ENCODE measurements at places on chromosomes 11 and 22.

- peak; percentile 54 for DNase-seq
Observed at GRCh38 chr22:28442264-28442710, 237.4 kb downstream of the TTC28 start.

GRCh38 chr22:23067691-23068090 is 2.6 kb upstream of the GNAZ start:
- DNase-seq = no peak

DNA sequence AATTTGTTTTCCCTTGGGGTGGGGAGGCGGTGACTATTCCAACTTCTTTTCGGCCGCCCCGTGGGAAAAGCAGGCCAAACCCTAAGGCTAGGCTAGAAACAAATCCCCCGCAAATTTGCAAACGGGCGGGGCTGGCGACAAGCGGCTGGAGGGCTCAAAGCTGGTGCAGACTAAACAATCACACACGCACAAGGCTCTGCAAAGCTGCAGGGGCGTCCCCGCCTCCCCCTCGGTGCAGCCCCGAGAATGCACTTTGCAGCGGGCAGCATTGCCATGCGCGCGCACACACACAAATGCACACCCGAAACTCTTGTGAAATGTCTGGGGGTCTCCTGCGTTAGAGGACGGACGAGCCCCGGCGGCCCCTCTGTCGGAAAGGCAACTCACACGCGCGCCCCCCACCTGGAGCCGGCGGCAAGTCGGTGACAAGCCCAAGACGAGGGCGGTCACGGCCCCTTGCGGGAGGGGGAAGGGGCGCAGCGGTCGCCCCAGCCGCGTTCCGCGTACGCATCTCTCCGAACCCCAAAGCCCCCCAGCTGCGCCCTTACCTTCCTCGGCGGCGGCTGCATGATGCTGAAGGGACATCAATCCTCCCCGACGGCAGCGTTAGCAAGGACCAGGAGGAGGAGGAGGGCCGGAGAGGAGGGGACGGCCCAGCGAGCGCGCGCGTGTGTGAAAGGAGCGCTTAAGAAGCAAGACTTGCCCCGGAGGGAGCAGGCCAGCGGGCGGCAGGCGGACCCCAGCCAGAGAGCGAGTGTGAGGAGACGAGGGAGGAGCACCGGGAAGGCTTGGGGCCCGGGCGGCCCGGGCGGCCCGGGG is 600 bp downstream of the FCHSD2 start:
- DNase-seq = peak; percentile 43

DNA sequence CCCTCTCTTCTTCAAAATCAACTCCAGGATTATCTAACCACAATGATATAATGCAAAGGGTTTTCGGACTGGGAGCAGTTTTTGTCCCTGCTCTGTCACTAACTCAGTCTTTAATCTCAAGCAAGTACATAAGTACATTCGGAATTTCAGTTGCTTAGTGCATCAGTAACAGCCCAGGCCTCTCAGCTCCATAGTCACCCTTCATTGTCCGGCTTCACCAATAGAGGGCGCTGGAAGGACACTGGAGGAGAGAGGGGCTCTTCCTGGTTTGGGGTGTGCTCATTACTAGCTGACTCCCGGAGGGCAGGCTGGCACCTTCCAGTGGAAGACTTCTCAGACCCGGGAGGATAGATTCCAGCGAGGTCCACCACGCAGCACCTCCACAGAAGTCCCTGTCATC is 90.4 kb upstream of the PDGFD start:
- DNase-seq = peak; percentile 11

DNA sequence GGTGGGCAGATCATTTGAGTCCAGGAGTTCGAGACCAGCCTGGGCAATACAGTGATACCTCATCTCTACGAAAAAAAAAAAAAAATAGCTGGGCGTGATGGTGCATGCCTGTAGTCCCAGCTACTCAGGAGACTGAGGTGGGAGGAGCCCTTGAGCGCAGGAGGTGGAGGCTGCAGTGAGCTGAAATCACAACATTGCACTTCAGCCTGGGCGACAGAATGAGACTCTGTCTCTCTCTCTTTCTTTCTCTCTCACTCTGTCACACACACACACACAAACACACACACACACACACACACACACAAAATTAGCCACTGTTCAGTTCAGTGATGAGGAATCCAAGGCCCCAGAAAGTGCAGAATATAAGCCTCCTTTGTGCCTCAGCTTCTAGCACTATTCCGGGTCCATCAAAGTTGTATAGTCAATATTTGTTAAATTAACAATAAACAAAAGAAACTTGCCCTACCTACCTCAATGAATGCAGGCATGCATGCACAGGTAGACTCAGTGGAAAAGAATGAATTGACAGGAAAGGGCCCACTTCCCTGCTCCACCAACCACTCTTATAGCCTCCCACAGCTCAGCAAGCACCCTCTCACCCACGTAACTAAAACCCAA is 3.9 kb upstream of the SMIM35 start:
- no peak for DNase-seq

DNA sequence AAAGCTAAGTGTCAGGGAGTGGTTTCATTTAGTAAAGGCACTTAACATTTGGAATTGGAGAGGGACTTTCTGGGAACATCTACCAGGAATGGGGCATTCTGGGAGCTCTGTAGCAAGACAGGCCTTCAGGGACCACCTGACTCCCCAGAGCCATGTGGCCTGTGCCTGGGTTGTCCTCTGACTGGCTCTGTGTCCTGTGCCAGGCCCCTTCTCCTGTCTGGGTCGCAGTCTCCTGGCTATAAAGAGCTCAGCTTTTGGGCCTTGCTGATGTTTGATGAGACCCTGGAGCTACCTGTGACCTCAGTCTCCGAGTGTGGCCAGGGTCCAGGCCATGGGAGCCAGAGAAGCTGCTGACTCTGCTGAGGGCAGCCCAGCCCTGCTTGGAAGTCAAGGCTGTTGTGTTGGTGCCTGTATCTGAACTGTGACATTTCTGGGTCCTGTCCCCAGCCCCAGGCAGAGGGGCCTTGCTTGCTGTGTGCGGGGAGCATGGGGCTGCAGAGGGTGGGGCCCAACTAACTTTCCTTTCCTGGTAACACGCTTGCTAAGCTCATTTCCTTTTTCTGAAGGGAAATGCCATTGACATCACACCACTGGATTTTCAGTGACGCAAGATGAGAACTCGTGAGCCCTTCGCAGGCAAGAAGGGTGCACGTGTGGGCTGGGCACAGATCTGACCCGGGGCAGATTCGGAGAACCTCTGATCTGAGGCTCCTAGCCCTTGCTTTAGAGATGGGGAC is 41.3 kb downstream of the LRRC32 start:
- DNase-seq = no peak

GRCh38 chr11:33808228-33808828 is 34.0 kb upstream of the FBXO3 start:
- peak; percentile 95 for DNase-seq

DNA sequence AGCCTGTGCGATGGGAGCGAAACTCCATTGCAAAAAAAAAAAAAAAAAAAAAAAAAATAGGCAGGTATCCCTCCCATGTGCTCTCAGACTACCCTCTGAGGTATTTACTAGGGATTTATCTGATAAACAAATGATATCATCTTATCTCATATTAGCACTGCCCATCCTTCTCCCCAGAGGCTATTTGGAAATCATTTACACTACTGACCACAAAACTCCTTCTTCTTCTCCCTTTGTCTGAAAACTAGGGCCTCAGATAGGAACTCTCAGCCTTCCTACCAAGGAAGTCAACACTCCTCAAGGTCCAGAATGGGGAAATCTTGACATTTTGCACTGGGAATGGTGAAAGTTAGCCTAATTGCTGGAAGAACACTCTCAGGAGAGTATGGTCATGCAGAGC is 46.4 kb downstream of the LARGE2 start:
- no peak for DNase-seq

DNA sequence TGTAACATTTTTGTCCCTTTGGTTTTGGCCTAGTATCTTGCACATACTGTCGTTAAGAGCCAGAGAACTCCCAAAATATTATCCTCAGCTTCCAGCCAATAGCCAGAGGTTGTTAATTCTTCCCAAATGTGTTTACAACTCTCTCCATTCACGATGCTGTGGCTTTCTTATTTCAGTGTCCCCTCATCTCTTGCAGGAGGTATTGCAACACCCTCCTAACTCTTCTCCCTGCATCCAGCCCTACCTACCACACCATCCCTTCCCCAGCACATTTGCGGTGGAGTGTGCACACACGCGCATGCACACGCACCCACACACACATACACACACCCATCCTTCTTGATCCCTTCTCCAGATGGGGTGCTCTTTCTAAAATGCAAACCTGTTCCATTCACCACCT is 75.6 kb upstream of the LMO2 start:
- no peak for DNase-seq

- DNase-seq = no peak
Observed at GRCh38 chr11:114031967-114032320, 27.6 kb upstream of the ZBTB16 start.

GRCh38 chr11:134797411-134798089 is 385.5 kb upstream of the B3GAT1 start:
- no peak for DNase-seq

DNA sequence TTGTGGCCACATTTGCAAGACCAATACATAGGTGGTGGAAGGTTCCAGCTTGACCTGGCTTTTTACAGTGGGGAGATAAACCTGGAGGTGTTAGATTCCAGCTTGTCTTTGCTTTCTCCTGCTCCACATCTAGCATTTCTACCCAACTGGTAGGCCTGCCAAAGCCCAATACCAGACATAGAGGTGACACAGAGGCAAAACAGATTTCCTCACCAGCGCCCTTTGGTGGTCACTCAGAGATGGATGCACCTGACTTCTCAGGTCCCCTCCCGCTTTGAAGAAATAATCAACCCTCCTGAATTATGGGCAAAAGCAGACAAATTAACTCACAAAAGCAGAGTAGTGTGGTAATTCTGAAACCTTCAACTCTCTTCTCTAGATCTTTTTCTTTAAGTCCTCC is 1356.2 kb downstream of the FAM181B start:
- no peak for DNase-seq

GRCh38 chr22:46111645-46112306 is 38.5 kb upstream of the PPARA start:
- DNase-seq = no peak

- DNase-seq = no peak
Observed at GRCh38 chr11:20064961-20065405, 95.3 kb downstream of the DBX1 start.

GRCh38 chr11:114262681-114263512 is 33.3 kb upstream of the NNMT start:
- DNase-seq = no peak

DNA sequence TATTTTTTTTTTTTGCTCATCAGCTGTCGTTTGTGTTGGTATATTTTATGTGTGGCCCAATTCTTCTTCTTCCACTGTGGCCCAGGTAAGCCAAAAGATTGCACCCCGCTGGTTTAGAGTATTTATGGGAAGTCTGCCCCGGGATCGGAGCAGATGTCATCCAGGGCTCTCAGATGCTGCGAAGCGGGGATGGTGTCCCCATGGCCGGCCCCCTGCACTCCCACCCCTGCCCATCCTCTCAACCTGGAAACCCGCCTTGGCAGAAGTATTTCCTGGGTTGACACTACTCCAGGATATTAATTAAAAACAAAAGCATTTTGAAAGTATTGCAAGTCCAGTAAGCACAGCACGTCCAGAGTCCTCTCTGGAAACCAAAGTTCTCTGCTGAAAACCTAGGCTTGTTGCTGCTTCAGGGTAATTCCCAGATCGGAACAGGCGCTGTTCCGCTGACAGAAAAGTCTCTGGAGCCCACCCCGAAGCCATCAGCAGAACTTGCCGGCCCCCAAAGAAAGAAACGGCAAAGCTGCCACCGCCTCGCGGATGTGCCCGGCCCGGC is 833 bp downstream of the SCUBE2 start:
- no peak for DNase-seq

DNA sequence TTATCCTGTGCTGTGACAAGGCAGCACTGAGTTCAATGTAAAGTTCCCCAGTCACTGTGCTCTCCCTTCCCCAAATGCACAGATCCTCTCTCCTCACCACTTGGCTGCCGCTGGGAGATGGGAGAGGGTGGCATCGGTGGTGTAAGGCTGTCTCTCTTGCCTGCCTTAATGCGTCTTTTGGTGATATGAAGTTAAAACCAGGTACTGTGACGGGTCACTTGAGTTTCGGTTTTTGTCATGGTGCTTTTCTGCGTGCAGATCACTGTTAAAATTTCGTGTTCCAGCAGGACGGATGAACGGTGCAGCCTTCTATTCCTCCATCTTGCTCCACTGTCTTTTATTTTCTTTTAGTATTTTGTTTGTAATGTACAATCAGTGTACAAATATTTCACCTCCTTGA is 18.6 kb downstream of the GLB1L2 start:
- DNase-seq = no peak

DNA sequence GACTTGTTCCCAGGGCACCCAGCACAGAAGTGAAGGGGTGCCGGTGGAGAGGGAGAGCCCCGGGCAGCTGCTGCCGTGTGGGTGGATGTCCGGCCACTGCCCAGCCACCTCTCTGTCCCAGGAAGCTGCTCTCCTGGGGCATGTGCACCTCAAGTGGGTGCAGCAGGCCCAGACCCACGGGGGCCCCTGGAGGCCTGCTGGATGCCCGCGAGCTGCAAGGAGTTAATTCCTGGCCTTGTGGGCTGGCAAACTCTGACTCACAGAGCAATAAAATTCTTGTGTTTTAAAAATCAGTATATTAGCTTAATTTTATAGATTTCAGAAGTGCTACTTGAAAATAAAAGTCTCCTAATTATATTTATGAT is 37.4 kb upstream of the KCNQ1OT1 start:
- no peak for DNase-seq

- DNase-seq = no peak
Observed at GRCh38 chr22:19741053-19741452, 17.7 kb downstream of the GP1BB start.

- DNase-seq = no peak
Observed at GRCh38 chr11:1742869-1743584, 7.4 kb downstream of the IFITM10 start.

GRCh38 chr11:23370580-23371275 is 510.5 kb upstream of the CCDC179 start:
- no peak for DNase-seq

DNA sequence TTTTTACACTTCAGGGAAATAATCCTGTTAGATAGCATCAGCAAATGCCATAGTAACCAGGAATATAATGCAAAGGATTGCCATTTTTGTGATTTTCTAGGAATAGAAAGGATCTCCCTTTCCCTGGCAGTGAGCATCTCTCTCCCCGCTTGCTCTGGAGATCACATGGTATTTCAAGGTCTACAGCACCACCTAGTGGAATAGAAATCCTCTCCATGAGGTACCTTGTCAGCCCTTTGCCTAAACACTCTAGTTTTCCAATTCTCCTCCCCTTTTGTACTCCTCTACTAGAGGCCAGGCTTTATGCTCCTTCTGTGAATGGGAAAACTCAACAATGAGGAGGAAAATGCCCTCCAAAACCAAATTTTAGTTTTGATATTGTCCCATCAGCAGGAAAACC is 78.4 kb downstream of the XRRA1 start:
- no peak for DNase-seq

- no peak for DNase-seq
Observed at GRCh38 chr11:290621-291231, 1.8 kb downstream of the PGGHG start.

Measured in stimulated activated CD4-positive, alpha-beta T cell treated with anti-CD3 and anti-CD28 coated beads, Interleukin-12 subunit alpha, Interleukin-12 subunit beta, amount 100 ng/mL, for 48 hours (primary cell).